T47D (cell line): ENCODE measurements at places on chromosomes 2 and 18.

GRCh38 chr18:75173125-75173432 lies 35.9 kb downstream of the PTGR3 start:
- no peak for DNase-seq

DNA sequence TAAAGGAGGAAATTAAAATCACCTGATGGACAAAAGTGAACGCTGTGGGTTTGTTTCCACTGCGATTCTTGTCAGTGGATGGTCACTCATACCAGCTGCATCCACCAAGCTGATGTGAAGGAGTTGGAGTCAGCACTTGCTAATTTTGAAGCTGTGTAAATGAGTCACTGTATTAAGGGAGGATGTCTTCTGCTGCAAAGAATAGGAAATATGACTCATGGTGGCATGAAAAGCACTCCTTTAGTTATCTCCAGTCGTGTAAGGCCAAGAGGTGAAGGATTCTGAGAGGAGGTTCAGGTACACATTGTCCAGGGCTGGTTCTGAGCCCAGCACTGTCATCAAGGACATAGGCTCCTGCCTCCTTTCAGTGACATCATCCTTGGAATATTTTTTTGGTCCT lies 71.7 kb upstream of the SKOR2 start:
- DNase-seq, result no peak

GRCh38 chr18:7775128-7775527 lies 208.0 kb downstream of the PTPRM start:
- no peak for DNase-seq

- no peak for DNase-seq
These were observed 23.2 kb downstream of the ASB1 start for GRCh38 chr2:238449909-238450417.

- peak; percentile 1 for DNase-seq
These were observed 800.1 kb downstream of the SATB2 start for GRCh38 chr2:198657512-198658121.

DNA sequence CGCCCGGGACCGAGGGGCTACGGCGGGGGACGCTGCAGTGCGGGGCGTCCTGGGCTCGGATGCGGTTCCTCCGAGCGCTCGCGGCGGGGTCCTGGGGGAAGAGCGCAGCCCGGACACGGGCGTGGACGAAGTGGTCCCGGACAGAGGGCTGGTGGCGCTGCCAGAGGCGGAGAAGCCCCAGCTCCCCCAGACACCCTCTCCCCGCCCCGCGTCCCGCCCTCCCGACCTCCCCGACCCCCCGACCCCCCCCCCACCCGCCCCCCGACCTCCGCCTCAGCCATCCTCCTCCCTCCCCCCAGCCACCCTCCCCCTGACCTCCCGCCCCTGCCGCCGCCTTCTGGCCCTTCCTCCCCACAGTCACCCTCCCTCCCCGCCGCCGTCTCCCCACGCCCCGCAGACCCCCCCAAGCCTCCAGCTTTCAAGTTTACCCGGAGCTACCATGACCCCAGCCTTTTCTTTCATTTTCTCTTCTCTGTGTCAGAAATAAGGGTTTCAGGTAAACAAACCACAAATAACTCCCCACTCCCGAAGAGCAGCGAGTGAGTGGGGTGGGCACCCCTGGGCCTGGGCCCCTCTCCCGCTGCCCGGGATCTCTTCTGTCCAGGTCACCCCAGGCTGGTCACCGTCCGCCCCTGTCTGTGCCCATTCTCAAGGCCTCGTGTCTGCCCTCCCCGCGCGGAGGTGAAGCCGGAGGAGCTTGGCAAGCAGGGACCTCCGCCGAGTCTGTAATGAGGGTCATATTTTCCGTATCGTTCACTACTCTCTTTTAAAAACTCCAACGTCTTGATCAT lies 5.1 kb downstream of the NFATC1 start:
- no peak for DNase-seq

DNA sequence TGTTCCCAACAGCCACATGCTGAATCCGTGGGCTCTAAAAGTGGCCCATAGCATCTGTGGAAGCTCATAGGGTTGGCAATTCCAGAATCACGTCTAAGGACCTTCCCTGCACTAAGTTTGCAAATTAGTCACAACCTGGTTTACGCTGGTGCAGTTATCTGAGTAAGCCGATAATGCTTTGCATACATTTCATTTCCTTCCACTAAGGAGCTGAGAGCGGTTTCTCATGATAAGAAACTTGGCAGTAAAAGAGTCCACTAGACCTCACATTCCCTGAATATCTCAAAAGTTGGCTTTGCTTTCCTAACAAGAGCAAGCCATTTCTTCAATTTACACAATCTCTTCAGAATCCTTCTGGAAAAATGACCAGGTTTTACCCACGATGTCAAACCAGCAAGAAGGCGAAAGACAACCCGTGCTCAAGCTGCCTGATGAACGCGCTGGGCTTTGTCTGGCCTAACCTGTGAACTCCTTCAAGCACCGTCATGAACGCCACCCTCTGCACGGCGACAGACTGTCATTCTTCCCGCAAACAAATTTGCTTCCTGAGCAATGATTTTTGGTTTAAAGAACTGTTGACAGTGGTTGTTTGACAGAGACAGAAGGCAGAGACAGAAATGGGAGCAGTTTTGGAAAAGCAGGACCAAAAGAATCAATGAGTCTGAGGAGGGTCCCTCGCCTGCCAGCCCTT lies 73.0 kb upstream of the COPS8 start:
- DNase-seq, result no peak
